ENCODE measurements at places on chromosomes 16 and 17.
A peak's percentile ranks its signal among the peaks of the same experiment; 100 is the strongest.

GRCh38 chr17:31525801-31526549 is 134.5 kb downstream of the RAB11FIP4 start:
- no peak for DNase-seq

DNA sequence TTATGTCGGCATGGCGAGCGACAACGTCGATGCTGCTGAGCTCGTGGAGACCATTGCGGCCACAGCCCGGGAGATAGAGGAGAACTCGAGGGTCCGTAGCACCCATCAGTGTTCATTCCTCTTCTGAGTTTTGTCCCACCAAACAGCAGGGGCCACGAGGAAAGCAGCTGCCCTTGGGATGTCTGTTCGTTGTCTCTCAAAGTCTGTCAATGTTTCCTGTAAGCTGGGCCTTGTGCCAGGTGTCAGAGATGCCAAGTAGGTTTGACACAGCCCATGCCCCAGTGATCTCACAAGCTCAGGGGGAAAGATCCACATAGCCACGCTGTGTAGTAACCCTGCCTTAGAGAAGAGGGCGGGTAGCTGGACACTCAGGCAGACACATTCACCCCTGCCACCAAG is 22.6 kb downstream of the NTAN1 start:
- no peak for DNase-seq

DNA sequence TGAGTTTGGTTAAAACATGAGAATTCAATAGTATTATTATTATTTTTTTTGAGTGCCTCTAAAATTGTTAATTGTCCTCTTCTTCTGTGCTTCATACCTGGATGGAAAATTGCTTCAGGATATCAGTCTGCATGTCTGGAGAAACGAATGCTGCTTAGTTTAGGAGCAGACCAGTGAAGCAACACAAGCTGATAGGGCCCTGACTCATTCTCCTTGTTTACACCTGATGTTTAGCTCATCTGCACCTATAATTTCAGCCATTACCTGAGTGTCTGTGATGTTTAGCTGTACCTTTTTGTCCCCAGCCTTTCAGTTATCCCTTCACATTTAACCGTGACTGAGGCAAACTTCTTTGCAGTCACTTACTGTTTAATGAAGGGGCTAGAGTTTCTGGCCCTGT is 14.8 kb downstream of the SNTB2 start:
- DNase-seq = no peak

DNA sequence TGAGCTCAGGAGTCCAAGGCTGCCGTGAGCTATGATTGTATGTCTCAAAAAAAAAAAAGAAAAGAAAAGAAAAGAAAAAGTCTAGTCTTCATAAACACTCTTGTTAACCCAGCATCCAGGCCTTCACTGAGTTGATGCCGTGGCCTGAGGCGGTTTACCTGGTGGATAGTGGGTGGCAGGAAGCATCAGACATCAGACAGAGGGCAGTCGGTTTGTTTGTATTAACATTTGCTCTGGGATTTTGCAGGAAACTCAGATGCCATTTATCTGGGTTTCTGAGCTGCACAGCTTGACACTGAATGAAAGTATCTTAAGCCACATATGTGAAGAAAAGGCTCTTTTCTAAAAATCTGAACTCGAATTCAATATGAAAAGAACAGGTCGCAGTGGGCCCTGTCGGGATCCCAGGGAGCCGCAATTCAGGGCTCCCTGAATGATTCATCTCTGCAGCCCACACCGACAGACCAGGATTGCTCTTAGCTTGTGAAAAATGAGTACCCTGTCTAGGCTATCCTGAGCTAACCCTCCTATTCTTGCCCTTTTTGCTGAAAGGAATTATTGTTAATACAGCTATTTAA is 1.1 kb upstream of the DBNDD1 start:
- DNase-seq = no peak

DNA sequence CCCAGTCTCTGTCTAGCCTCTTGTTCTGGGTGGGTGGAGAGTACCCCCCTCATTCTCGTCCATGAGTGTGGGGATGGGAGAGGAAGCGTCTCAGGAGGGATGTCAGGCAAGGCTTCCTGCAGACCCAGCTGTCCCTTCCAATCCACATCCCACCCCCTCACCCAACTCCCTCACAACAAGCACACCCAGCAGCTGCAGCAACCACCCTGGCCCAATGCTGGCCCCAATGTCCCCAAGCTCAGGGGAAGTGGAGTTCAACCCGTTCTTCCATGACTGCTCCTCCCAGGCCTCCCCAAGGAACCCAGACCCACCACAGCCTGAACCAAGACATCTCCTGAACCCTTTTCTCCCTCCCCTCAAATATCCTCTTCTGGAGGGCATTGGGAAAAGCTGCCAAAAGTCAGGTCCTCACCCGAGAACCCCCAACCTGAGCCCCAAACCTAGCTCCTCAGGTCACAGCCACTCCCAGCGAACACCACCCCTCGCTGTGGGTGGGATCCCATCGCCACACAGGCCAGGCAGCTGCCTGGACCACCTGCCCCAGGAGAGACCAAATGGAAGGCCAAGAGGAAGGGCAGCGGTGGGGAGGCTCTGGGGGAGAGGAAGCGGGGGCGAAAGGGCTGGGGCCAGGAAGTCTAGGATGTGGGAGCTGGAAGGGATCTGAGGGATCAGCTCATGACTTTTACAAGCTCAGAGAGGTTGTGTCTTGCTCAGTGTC is 47.6 kb downstream of the FZD2 start:
- no peak for DNase-seq

GRCh38 chr17:56108811-56109284 is 44.4 kb upstream of the ANKFN1 start:
- DNase-seq = no peak

DNA sequence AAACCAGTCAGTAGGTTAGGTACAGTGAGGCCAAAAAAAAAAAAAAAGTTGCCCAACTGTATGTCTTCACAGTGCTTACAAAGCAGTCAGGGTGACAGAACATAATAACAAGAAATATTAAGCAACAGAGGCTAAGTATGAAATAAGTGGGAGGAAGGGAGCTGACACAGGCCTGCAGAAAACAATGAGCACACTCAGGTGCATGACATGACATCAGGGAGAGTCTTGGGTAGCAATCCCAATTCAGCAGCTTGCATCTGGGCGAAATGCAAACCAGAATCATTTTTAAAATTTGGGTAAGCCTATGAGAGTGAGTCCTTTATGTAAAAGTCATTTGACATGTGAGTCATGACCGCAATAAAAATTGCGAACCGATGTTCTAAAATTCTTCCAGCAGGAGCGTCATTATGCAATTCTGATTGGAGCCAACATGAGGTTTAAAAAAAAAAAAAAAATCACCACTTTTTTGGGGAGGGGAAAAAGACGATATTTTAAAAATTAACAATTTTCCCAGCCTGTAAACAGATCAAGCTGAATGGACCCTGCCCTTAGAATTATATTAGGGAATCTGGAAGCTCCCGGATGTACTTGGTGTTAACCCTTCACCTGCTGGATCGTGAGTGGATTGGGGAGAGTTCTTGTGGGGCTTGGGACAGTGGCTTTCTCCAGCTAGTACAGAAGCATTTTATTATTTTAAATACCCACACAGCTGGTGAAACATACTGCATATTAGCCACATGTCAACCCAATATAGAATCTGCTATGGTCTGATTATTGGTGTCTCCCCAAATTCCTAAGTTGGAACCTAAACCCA is 127.9 kb downstream of the NPIPB5 start:
- DNase-seq = peak; percentile 90
